ENCODE measurements at places on chromosomes 11 and 22.

DNA sequence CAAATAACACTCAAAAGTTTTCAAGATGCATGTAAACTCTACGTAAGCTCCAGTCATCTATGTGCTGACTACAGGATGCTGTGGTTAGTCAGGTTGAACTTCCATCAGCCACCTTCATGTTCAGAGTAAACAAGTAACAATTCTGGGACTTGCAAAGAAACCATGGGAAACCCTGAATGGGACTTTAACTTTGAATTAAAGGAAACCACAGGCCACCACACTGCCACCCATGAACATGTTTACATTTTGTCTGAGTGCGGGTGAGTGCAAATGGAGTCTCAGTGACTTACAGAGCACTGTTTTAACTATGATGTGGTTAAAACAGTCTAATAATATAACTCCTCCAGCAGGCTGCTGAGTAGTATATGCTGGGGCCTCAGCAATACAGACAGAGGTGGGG is 12.9 kb upstream of the SYTL2 start:
- DNase-seq: peak; percentile 85

- peak; percentile 73 for DNase-seq
Observed at GRCh38 chr11:316031-316701, 2.3 kb downstream of the IFITM1 start.

GRCh38 chr22:40405178-40406062 is 35.0 kb downstream of the SGSM3 start:
- DNase-seq: no peak

DNA sequence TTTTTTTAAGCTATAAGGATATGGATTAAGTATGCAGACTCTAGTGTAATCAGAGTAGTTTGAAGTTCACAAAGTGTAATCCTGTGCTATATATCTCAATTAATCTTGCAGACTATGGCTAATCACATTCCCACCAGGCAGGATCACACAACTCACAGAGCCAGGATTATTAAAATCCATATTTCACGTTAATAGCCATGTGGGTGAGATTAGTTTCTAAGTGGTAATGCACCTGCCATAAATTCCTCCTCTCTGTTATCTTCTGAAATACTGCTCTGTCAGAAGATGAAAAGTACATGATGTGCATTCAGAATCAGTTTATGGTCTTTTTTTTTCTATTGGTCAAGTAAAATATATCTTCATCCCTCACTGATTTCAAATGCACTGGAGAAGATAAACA is 686.1 kb downstream of the CNTN5 start:
- DNase-seq: no peak

DNA sequence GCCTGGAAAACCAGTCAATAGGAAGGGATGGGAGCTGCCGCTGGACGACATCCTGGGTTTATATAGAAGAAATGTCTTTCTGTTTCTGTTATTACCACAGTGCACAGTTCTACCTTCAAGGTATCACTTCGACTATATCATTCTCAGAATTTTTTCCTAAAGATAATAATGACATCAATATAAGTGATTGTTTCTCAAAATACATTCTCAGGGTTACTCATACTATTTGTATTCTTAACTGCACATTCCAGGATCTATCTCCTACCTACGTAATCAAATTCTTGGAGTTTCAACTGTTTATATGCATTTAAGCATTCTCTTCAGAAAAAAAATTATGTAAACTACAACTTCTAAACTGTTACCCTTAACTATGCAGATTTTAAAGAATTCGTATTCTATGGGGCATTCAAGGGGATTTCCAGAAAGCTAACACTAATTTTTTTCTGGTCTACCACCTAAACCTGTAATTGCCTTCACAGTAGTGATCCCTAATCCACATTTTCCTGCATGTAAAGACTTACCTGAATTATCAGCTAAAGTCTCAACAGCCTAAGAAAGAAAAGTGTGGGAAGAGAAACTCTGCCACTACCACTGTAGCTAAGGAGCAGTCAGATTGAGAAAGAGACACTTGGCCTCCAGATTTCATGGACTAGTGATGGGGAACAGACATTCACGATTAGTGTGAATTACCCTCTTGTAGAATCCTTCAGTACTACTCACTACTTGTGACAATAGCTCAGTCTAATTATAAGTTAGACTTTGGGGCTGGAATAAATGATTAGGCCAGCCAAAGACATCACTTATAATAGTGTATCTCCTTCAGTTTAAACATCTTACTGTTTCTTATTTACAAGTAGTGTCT is at the start of gene OR51B5:
OR51B5 (minus strand) TSS at position 51 of the 862 bp plus-strand sequence; CDS start at position 51, 0 bp downstream.
- DNase-seq: no peak

DNA sequence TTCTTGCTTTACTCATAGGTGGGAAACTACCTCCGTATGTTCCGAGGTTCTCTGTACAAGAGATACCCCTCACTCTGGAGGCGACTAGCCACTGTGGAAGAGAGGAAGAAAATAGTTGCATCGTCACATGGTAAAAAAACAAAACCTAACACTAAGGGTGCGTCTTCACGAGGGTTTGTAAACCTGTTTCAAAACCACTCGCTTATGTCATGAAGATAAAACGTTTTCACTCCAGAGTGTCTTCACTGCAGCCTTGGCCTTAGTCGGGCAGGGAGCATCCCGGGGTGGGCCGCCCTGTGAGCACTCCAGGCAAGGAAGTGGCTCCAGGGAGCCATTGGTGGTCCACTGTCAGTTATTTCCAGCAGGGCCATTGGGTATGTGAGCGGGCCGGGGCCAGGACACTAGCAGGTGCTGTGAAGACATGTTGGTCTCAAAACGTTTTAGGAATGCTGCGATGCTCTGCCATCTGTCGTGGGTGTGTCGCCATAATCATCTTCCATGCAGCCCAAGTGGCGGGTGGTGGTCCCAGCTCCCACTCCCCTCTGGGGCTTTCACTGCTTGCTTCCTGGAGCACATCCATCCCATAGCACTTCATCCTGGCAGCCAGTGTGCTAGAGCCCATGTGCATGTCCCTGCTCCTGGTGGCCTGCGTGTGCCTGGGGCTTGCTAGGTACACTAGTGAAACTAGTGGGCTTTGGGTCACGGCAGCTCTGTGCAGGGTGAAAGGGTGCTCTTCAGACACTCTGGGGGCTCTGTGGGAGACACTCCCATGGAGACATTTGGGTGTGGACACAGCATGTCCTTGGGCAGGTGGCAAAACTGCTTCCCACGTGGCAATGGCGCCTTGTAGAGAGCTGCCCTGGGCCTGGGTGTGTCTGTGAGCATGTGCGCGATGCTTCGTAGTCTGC is 5.2 kb downstream of the SMARCB1 start:
- no peak for DNase-seq

- DNase-seq: no peak
Observed at GRCh38 chr22:35498026-35498800, 42.4 kb upstream of the RASD2 start.
